Stimulated activated CD8-positive, alpha-beta memory T cell treated with anti-CD3 and anti-CD28 coated beads, Interleukin-15, amount 100 ng/mL, for 24 hours (primary cell): ENCODE measurements at places on chromosomes 12 and 14.

GRCh38 chr12:64058541-64059265 is 163.4 kb downstream of the KICS2 start:
- DNase-seq: no peak

DNA sequence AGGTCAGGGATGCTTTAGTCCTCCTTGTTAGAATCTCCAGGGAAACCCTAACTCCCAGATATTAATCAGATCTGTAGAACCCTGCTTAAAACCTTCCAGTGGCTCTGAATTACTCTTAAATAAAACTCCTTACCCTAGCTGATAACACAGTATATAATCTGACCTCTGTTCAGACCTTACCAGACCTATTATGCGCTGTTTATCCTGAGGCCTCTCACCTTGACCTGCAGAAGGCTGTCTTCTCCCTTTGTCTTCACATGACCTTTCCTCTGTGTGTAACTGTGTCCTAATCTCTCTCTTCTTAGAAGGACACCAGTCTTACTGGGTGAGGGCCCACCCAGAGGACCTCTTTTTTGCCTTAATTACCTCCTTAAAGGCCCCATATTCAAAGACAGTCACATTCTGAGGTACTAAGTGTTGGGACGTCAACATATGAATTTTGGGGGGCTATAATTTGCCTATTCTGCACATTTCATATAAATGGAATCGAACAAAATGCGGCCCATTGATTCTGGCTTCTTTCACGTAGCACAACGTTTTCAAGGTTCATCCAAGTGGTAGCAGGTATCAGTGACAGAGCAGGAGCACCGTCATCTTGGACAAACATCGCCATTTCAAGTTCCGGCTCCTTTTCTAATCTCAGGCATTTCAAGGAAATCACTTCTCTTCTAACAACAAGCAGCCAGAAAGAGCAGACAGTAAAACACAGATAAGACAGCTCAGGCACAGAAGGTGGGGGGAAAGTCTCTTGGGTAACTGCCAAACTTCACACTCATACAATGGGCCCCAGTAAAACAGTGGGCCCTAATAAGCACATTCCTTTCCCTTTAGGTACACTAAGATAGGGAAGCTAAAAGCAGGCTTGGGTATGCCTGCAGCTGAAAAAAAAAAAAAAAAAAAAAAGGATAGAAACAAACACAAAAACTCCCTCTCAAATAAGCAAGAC is 200.2 kb upstream of the NUDT4 start:
- DNase-seq: no peak

DNA sequence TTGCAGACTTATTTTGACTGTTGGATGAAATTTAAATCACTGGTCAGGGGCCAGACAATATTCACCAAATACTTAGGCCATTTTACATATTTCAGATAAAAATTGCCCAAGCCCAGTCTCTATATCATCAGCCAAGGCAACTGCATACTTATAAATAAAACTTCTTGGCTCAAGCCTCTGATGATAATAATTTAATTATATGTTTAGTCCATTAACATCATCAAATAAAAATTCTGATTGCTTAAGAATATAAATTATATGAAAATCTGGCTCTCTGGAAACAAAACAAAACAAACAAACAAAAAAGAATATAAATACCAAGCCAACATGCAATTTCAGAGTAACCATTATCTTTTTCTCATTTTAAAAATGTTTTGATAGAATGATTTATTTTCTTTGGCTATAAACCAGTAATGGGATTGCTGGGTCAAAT is 165.2 kb downstream of the BTG1 start:
- DNase-seq: no peak

- DNase-seq: no peak
These were observed 76.6 kb upstream of the GZMB start for GRCh38 chr14:24710403-24711112.

GRCh38 chr14:103576371-103577024 is 13.7 kb downstream of the COA8 start:
- DNase-seq: no peak

GRCh38 chr12:65838330-65838976 is 14.2 kb downstream of the HMGA2 start:
- DNase-seq: no peak

DNA sequence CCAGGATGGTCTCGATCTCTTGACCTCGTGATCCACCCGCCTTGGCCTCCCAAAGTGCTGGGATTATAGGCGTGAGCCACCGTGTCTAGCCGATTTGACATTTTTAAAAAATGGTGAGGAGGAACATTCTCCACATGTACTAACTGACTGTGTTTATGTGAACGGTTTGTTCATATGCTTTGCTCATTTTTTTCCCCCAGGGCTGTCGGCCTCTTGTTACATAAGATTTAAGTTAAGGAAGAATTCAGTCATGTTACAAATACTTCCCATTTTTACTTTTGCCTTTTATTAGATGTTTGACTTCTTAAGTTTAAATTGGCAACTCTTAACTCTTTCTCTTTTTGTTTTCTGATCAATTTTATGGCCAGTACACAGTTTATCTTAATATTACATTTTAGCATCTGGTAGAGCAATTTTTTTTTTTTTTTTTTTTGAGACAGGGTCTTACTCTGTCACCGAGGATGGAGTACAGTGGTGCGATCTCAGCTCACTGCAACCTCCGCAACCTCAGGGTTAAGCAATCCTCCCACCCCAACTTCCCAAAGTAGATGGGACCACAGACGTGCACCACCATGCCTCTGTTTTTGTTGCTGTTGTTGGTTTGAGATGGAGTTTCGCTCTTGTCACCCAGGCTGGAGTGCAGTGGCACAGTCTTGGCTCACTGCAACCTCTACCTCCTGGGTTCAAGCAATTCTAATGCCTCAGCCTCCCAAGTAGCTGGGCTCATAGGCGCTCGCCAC is 9.6 kb downstream of the GNS start:
- no peak for DNase-seq

GRCh38 chr12:82648259-82648909 is 38.3 kb upstream of the TMTC2 start:
- no peak for DNase-seq

DNA sequence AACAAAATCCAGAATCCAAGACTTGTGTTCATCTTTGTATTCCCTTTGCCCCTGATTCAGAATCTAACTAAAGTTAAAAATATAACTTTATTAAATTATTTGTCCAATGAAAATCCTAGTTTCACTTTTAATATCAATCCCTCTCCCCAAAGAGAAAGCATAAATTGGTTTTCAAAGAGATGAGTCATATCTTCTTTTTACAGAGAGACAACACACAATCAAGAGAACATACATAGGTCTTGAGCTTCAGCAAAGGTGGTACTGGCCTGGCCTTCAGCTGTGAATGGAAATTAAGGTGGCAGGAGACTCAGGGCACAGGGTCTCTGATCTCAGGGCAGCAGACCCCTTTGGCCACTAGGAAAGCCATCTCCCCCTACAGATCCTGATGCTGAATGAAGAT is 4.3 kb upstream of the ASCL1 start:
- DNase-seq: no peak

DNA sequence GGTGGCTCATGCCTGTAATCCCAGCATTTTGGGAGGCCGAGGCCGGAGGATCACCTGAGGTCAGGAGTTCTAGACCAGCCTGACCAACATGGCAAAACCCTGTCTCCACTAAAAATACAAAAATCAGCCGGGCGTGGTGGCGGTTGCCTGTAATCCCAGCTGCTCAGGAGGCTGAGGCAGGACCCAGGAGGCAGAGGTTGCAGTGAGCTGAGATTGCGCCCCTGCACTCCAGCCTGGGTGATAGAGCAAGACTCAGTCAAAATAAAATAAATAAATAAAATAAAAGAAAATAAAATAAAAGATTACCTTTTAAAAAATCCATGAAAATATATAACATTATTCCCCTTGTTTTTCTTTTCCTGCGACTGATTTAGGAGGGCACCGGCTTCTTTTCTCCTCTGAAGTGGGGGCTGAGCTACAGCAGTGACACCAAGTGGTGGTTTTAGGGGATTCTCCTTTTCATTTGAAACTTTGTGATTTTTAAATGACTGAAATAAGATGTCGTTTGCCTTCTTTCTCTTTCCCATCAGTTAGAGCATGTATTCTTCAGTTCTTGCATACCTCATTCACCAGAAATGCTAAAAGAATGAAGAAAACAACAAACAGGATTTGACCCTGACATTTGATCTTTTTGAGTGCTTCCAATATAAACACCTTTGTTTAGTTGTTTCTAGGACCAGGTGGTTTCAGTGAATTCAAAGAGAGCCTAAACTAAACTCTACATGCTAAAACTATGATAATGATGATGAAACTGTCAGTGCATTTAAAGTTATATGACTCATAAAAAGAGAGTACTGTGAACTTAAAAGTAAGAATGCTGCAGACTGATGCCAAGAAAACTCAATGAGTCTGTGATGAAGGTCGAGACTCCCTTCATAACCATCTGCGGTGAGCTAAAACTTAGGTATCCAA is 22.6 kb upstream of the PKP2 start:
- no peak for DNase-seq

- DNase-seq: no peak
These were observed 8.5 kb upstream of the PHETA1 start for GRCh38 chr12:111377440-111377839.

DNA sequence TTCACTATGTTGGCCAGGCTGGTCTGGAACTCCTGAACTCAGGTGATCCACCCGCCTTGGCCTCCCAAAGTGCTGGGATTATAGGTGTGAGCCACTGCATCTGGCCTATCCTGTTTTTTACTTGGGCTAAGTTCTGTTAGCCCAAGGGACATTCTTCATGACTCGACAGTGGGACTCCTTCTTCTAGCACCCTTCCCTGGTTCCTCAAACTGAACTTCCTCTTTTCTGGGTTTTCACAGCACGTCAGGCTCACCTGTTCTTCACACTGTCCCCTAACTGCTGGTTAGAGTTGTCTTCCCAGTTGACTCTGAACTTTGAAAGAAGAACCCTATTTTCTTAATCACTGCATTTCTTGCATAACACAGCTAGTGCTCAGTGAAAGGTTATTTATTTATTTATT is 22.5 kb downstream of the CABP1 start:
- no peak for DNase-seq

DNA sequence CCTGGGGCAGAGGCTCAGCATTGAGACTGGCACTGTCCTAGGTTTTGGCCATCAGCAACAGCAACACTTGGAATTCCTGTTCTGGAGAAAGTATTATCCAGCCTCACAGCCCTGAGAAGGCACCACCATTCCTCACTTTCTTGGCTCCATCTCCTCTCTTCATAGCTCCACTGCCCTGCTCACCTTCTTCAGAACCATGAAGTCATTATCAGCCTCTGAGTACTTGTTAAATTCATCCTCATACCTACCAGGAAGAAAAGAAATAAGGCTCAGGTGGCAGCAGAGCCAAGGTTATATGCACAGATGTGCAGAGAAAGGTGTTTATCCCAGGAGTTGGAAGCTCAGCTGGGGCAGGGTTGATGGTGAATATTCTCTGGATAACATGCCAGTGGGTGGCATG is 25.4 kb downstream of the KRT76 start:
- DNase-seq: no peak

DNA sequence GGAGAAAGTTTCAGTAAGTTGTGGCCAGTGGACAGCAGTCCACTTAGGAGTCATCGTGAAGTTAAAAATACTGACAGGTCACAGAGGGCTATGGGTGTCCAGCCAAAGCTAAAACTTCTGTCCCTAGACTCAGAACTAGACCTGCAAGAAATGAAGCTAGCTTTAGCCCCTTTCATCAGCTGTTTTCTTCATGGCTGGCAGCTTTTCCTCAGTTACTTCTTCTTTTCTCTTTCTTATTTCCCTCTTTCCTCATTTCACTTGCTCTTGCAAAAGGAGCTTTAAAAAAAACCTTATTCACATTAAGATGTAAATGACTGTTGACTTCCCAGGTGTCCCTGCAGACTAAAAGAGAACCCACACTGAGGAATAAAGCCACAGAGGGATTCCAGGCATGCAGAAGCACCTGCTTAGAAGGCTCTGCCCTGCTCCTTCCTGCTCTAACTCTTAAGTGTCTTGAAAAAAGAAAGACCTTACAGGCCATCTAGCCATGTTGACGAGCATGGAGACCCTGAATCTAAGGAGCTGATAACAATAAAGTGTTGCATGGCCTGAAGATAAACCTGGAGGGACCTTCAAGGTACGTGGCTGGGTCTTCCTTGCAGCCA is 69.7 kb upstream of the CCND2 start:
- DNase-seq: no peak
